ENCODE measurements at places on chromosomes 7 and 10.

- DNase-seq: no peak
Measured at GRCh38 chr7:3558400-3558799, 257.3 kb downstream of the SDK1 start.

GRCh38 chr7:128045766-128046165, 14.5 kb upstream of the LRRC4 start:
- DNase-seq: no peak

GRCh38 chr7:12898004-12898403, 210.6 kb downstream of the ARL4A start:
- DNase-seq: no peak

- DNase-seq: no peak
Measured at GRCh38 chr7:80529362-80529761, 17.5 kb upstream of the GNAT3 start.

DNA sequence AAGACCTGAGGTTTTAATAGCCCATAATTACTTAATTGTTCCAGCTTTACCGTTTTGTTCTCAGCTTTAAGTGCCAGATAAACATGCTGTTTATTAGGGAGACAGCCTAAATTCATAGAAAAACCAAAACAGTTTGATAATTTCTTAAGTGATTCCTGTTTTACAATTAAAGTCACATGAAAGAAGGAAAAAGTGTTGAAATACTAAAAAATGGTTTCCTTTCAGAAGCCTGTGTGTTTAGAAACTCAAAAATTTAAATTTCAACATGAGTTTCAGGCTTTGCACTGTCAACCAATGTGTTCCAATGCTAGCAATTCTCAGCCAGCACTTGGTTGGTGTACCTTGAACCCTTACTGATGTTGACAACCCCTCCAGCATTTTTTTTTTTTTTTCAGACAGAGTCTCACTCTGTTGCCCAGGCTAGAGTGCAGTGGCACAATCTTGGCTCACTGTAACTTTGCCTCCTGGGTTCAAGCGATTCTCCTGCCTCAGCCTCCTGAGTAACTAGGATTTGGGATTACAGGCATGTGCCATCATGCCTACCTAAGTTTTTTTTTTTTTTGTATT, 135.3 kb downstream of the ICA1 start:
- no peak for DNase-seq

Measured in T follicular helper cell (primary cell).